Activated CD8-positive, alpha-beta memory T cell treated with anti-CD3 and anti-CD28 coated beads for 1 hour (primary cell): ENCODE measurements at places on chromosomes 13 and 19.

DNA sequence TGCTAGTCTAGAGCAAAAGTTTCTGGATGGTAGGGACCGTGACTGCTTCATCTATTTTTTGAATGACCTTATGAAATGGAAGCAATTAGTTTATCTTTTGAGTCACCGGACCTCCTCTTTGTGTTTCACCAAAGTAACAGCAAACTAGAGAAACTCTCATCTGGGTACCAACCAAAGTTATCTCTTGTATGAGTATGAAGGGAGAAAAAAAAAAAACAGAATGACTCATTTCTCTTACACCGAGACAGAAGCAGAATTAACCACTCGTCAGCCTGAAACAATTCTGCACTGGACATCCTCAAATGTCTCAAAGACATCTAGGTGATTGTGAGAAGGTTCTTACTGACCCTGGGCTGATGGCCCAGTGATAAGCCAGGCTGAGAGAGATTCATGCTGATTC, 18.3 kb downstream of the ZNF100 start:
- DNase-seq = no peak

DNA sequence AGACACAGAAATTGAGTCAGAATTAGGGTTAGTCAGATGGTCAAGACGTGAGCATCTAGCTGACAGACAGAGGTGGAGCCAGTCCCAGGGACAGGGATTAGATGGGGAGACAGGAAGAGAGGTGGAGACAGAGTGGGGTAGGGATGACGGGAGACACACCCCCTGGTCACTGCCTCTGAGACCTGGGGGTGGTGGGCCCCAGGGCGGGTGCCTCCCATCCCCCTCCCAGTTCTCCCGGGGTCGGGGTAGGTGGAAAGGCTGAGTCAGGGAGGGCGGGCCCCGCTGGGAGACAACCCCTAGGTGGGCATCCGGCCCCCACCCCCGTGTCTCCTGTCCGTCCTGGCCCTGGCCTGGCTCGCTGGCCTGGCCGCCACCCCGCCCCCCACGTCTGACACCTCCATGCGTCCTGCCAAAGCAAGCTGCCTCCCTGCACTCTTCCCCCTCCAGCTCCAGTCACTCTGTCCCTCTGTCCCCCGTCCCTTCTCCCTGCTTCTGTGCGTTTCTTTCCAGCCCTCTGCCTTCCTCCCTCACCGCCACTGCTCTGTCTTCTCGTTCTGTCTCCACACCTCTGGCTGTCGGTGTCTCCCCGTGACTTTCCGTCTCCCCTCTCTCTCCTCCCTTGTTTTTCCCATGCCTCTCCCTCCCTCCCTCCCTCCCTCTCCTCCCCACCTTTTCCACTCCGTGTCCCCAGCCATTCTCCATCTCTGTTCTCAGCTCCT, 15.1 kb downstream of the CCDC97 start:
- DNase-seq = no peak

DNA sequence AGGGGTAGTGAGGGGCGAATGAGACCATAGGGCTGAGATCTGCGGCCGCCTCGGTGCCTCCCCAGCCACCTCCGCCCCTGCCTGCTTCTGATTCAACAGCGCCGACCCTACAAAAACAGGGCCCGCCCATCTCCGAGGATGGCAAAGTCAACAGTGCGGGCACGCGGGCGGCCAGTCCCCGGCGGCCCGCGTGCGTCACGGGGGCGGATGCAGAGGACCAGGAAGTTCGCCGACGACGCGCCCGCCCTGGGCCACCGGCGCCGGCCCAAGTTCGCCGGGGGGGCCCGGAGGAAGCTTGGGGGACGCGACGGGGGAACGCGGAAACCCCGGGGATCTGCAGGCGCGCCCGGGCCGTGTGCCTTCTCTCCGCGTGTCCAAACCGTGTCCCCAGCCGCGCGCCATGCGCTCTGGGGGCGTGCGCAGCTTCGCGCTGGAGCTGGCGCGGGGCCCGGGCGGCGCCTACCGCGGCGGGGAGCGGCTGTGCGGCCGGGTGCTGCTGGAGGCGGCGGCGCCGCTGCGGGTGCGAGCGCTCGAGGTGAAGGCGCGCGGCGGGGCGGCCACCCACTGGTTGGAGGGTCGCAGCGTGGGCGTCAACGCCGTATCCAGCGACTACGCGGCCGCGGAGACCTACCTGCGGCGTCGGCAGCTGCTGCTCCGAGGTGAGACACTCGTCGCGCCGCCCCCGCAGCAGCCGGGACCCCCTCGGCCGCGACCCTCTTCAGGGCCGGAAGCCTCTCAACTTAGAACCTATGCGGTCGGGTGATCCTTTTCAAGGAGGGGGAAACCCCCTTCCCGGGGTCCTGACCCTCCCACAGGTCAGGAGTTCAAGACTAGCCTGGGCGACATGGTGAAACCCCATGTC, 6.8 kb upstream of the ARRDC2 start:
- DNase-seq = peak; percentile 86

DNA sequence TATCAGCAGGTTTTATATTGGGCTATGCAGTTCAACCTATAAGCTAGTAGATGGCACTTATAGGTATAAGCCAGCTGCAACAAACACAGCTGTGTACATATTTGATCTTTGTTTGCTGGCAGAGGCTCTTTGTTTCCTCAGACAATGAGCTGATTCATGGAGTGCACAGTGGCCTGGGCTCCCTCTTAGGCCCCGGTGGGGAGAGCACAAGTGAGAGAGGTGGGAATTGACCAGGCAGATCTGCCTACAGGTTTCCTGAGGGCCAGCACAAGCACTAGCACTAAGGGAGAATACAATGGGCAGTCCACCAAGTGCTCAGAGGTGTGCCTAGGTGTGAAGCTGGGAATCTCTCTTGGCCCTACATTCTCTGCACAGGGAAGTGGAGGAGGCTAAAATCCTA, 1390.7 kb downstream of the SLITRK5 start:
- no peak for DNase-seq

- no peak for DNase-seq
Measured at GRCh38 chr13:66723576-66723975, 506.6 kb downstream of the PCDH9 start.

GRCh38 chr13:98225036-98225940, 48.2 kb upstream of the RNF113B start:
- DNase-seq = no peak

- no peak for DNase-seq
Measured at GRCh38 chr13:51829568-51829899, 15.4 kb downstream of the TMEM272 start.

- no peak for DNase-seq
Measured at GRCh38 chr19:10497371-10497770, 5.8 kb downstream of the KEAP1 start.

DNA sequence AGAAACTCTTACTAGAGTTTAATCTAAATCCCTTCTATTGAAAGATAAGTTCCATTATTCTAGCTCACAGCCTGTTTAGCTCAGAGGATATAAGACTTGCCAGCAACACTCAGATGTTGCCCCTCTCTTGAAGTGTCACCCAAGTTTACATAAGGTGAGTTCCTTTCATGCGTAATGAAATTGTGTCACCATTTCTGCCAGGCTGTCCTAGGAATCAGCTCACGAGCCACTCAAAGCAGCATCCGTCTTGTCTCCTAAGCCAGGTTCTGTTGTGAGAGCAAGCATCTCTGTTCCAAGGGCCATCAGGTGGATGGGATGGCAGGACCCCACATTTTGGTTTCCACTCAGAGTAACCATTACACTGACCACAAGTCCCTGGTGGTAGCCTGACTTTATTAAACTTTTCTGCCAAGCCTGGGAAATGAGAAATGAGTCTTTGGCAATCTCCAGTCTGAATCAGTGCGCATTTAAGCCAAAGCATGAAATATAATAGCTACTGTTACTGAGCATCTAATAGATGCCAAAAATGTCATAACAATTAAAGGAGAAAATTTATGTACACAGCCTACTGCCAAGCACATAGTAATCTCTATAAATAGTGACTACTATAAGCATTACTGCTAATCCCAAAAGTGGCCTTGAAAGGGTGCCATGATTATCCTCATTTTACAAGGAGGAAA, 179.6 kb upstream of the MIR17HG start:
- no peak for DNase-seq

DNA sequence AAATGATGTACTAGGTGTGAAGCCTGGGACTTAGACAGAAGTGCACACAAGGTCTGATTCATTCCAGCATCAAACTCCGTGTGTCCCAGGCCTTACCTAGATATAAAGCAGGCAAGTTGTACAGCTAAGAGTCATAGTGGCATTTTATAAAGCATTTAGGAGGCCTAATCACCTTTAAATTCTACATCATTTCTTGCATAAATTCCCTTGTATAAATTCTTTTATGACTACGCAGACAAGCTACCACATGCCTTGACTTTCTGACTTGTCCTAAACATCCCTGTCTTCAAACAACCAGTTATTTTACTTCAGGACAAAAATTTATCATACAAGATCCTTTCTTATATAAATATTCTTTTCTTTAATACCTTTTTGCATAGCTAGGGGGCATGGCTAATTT, 22.5 kb downstream of the TMEM255B start:
- DNase-seq = no peak

DNA sequence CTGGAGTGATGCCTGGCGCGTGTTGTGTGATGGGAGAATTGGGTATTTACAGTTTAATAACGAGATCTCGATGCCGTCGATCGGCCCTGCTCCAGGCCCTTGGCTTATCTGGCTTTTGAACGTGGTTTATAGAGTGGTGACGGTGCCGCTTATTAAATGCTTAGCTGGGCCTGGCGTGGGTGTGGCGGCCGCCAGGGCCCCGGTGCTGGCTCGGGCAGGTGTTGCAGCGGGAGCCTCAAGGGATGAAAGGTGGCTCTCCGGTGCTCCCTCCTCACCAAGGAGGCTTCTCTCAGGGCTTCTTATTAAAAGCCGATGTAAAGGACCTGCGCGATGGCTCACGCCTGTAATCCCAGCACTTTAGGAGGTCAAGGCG, 173.8 kb downstream of the KDM4B start:
- DNase-seq = no peak

GRCh38 chr13:22757530-22758120, 423.2 kb upstream of the SGCG start:
- DNase-seq = no peak

DNA sequence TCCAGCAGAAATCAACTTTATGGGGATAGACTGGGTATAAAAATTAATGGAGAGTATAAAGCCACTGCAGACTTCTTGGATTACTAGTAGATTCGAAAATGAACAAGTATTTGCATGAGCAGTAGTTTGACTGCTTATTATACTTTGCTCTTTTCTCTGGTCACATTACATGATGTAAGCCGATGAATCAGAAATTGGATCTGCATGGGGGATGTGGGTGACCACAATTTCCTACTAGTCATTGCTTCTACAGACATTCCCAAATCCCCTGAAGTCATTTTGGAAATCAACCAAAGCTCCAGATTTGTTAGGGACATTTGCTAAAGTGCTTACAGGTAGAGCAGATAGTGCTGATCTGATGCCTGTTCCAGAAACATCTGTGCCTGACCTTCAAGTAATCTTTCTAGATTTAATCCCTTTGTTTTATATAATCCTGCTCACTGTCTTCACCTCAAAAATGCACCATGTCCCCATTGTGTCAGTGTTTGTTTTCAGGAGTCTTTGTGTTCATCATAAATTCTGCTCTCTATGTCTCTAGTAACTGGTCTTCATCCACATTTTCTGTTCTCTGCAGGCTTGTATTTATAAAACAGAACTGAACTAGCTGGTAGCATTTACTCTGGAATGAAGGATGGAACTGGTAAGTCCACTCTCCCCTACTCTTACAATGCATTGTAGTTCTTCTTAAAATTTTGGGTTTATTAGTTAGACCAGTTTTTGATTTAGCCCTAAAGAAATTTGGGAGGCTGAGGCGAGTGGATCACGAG, 201.5 kb upstream of the CSNK1A1L start:
- no peak for DNase-seq

- DNase-seq = no peak
Measured at GRCh38 chr19:17214508-17215126, 540 bp upstream of the USE1 start.

- DNase-seq = peak; percentile 19
Measured at GRCh38 chr19:8515317-8515716, 1.4 kb upstream of the ZNF414 start.

GRCh38 chr13:47898080-47898479, 103.0 kb downstream of the SUCLA2 start:
- no peak for DNase-seq

- DNase-seq = no peak
Measured at GRCh38 chr13:38871275-38871674, 119.4 kb downstream of the STOML3 start.

DNA sequence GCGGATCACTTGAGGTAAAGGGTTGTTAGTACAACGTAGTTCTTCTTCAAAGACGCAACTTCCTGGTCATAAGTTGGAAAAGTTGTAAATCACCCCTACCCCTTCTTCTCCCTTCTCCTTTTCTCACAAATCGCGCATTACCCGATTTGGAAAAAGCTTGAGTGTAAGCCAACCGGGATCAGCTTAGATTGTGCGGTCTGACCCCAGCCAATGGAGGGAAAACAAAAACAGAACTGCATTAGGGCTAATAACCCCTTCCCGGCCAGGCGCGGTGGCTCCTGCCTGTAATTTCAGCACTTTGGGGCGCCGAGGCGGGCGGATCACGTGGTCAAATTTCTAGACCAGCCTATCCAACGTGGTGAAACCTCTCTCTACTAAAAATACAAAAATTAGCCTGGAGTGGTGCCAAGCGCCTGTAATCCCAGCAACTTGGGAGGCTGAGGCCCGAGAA, 806 bp downstream of the ZNF90 start:
- DNase-seq = no peak

DNA sequence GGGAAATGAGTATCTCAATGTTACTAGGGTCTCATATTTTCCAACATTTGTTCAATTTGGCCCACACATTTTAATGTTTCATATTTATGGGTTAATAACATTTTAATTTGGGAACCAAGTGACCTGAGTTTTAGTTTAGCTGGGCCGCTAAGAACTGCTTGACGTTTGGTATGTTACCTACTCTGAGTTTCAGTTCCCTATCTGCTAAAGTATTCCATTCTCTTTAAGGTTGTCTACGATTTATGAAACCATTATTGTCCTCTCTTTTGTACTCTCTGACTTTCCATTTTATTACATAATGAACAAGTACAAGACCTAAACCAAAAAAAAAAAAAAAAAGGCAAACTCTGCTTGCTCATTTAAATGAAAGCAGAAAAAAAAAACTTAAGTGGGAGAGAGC, 89.9 kb downstream of the FGF14 start:
- DNase-seq = no peak

GRCh38 chr13:45219938-45220375, 19.1 kb upstream of the KCTD4 start:
- DNase-seq = no peak

DNA sequence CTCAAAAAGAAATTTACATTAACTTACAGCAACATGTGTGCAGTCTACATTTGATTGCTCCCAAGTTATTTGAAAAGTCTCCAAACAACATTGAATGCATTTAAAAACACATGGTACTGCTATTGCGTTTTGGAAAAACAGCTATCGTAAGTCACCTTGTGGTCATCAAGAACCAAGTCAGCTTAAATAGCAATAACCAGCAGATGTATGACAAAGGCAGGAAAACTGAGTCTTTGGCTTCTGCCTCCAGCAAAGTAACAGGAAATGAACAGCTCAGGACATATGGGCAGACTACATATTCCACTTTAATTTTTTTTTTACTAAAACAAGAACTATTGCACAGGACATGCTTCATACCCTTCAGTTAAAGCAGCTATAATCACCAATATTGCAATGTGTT, 580.6 kb upstream of the SPRY2 start:
- DNase-seq = no peak
